HT1080 (cell line): ENCODE measurements at places on chromosomes 5 and 9. TPM values are rescaled to one million over a fixed set of nuclear protein-coding genes. Genes with fewer than 3 reads are reported as not detected.

DNA sequence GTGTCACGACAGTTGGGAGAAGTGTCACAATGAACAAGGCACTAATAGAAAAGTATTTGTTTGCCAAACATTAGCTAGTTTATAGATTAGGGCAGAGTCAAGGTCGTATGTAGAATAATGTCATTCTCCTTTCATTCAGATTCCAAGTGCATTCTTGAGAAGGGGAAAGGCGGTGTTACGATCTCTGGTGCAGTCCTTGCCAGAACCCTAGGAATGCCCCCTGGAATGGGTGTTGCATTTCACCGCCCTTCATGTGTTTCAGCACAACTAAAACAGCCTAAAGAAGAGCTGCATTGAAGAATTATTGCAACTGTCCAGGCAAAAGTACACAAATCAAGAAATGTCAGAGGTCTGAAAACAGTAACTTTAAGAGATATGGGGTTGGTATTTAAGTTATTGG lies 721.0 kb upstream of the WWC1 start:
- no peak for DNase-seq

KIF4B gene
- total RNA-seq = not detected in 2 replicates

GRCh38 chr9:110148384-110148783 lies 59.6 kb downstream of the C9orf152 start:
- DNase-seq = no peak

DNA sequence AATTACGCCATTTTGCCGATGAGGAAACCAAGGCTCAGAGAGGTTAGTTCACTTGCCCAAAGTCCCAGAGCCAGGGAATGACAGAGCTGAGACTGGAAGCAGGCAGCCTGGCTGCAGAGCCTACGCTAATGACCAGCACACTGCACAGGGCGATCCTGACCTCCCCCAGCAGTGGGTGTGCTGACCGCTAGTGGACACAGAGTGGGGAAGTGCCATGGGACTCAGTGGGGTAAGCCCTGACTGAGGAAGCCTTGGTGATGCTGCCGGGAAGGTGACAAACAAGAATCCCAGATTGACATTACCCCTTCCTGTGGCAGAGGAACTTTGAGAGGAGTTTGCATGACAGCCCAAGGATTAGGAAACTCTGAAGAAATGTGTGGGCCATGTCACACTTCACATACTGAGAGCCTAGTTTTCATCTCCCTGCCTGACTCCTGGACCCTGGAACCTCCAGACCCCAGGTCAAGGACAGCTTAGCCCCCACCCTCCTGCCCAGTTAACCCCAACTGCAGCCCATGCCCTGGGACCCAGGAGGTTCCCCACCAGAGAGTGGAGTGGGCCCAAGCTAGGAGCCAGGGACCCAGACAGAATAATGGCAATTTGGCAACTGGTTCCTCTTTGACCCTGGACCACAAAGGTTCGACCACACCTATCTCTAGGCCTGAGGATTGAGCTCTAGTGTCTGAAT lies 19.7 kb upstream of the CSF1R start:
- no peak for DNase-seq

GRCh38 chr5:21397693-21398092 lies 1409.7 kb upstream of the CDH18 start:
- no peak for DNase-seq

DNA sequence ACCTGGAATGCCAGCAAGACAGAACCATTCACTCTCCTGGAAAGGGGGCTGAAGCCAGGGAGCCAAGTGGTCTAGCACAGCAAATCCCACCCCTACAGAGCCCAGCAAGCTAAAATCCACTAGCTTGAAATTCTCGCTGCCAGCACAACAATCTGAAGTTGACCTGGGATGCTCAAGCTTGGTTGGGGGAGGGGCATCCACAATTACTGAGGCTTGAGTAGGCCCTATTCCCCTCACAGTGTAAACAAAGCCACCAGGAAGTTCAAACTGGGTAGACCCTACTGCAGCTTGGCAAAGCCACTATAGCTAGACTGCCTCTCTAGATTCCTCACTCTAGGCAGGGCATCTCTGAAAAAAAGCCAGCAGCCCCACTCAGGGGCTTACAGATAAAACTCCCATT lies 17.3 kb downstream of the RIGI start:
- DNase-seq = no peak

DNA sequence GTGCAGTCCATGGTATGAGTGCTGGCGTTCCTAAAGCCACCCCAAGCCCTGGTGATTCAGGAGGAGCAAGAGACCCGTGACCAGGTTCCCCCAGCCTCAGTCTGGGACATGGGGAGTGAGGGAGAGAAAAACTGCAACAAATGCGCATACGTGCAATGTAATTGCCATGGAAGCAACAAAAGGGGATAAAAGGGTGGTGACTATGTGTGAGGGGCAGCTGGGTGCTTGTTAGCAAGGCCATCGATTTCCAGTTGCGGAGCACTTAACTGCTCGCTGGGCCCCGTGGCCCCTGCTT lies 709 bp upstream of the SH3PXD2B start:
- DNase-seq = no peak

- DNase-seq = no peak
Observed at GRCh38 chr5:118439831-118440230, 548.5 kb downstream of the DTWD2 start.

ST8SIA4 gene
- not detected in 2 replicates for total RNA-seq

GRCh38 chr5:58759745-58760144 lies 176.9 kb downstream of the RAB3C start:
- no peak for DNase-seq

RNF208 gene
- 0.10 and 0.96 TPM in 2 replicates for total RNA-seq

GNA14 gene
- not detected in 2 replicates for total RNA-seq

OGN gene
- not detected in 2 replicates for total RNA-seq

GRCh38 chr9:125659954-125660353 lies 47.1 kb downstream of the MAPKAP1 start:
- peak; percentile 85 for DNase-seq

DNA sequence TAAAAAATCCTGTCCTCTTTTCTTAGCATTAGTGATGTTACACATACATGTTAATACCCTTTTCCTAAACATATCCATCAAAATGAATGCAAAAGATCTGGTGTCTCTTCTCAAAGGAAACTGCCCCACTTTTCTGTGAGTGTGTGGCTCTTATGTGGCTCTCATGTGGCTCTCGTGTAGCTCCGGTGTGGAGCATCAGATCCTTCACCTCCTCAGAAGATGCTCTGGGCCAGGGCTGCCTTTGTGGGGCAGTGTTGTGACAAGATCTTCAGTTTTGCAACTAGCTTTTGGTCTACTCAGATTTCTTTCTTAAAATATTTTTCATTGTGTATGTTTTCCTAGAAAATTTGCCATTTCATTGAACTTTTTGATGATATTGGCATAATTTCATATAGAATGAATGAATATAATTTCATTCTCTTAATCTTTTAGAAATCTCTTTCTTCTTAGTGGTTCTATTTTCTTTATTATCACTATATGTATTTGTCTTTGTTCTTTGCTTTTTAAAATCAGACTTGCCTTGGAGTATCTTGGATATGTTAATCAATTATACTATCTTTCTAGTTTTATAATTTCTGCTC lies 19.4 kb downstream of the GARNL3 start:
- DNase-seq = peak; percentile 30

DNA sequence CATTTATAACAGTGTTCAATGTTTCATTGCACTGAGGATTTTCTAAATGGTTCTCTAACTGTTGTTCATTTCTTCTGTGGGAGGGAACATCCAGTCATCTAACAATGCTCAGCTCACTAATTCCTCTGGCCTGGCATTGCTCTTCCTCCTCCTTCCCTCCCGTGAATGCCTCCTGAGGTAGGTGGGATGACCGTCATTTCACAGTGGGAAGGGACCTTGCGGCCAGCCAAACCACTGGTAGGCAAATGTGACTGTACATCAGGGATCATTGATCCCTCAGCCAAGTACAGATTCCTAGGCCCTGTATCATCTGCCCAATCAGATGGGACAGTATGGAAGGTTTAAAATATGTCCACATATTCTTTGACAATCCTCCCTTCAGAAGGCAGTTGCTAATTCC lies 23.7 kb upstream of the VDAC1 start:
- no peak for DNase-seq

GRCh38 chr5:395921-396530 lies 47.0 kb upstream of the EXOC3 start:
- no peak for DNase-seq

STXBP1 gene
- 9.6 and 10.4 TPM in 2 replicates for total RNA-seq

GRCh38 chr5:148177207-148177606 lies 8.9 kb downstream of the SPINK14 start:
- DNase-seq = no peak

DNA sequence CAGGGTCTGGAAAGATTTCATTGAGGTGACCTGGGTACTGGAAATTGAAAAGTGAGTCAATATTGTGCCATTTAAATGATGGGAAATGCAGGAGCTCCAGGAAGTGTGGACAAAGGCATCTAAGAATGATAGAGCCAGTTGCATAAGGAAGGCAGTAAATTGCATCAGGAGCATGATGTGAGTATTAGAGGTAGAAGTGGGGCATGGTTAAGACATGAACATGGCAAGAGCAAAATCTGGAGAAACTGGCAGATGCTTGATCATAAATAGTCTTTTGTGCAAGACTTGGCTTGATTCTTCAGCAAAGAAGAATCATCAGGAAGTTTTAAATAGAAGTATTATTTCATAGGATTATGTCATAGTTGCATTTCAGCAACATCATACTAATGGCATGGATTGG lies 157.4 kb upstream of the PUM3 start:
- DNase-seq = no peak

NR5A1 gene
- not detected in 2 replicates for total RNA-seq

DNA sequence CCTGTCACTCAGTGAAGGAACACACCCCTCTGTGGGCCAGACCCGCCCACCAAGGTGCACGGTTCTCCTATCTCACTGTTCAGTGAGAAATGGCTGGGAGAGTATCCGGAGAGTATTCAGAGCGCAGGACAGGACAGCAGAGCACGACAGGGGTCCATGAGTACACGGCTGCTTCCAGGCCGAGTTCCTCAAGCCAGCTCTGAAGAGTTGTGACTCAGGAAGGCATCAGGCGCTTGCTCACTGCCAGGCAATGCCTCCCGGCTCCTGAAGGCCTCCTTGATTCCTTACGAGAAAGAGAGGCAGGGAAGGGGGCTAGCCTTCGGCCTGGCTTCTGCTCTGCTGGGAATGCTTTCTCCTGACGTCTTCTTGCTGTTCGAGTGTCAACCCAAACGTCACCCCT lies 132.1 kb upstream of the PPP1R26 start:
- peak; percentile 39 for DNase-seq

GRCh38 chr9:73981405-73981804 lies 515.7 kb upstream of the RORB start:
- no peak for DNase-seq

GFRA3 gene
- total RNA-seq = not detected in 2 replicates

GRCh38 chr9:110208031-110208430 lies at the start of gene C9orf152:
C9orf152 (minus strand) TSS chr9:110208159; CDS start chr9:110207579, 580 bp downstream.
- DNase-seq = no peak

GPX3 gene
- total RNA-seq = 0.17 and 0.27 TPM in 2 replicates

DNA sequence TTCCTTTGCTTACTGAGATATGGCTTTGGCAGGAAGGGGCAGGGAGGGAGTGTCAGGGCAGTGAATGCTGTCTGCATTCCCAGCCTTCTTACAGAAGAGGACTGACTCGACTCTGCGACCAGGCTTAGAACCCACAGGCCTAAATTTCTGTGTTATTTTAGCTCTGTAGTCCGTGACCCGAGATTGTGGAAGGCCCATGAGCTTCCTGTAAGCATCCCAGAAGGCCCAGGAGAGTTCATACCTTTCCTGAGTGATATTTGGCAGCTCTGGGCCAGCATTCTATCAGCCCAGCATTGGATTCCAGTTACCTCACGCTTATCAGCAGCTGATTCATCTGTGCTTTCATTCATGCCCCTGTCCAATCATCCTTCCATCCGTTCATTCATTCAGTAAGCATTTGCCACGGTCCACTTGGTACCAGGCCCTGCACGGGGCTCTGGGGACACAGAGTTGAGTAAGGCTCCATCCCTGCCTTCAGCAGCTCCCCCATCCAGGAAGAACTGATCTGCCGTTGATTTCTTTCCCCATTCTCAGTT lies 28.2 kb upstream of the RPL26L1 start:
- peak; percentile 93 for DNase-seq

DNA sequence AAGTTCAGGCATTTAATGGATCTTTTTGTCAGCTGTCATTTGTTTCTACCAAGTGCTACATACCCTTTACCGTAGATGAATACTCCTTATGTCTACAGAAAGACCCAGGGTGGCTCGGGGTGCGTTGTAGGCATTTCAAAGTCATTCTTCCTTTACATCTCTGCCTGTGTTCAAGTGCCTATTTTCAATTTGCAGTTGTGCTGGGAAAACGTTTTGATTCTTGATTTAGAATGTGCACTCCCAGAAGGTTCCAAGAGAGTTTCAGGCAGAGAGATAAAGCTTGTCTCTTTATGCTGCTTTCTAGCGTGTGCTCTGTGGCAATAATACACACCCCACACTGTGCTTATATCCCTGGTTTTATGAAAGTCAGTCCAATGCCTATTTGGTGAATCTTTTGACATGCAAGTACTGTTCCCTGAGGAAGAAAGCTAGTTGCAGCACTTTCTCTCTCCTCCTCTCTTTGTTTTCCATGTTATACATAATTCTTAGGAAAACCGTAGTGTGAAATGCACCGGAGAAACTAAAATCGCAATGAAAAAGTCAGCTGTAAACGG lies 828.1 kb upstream of the ZNF608 start:
- no peak for DNase-seq

DNA sequence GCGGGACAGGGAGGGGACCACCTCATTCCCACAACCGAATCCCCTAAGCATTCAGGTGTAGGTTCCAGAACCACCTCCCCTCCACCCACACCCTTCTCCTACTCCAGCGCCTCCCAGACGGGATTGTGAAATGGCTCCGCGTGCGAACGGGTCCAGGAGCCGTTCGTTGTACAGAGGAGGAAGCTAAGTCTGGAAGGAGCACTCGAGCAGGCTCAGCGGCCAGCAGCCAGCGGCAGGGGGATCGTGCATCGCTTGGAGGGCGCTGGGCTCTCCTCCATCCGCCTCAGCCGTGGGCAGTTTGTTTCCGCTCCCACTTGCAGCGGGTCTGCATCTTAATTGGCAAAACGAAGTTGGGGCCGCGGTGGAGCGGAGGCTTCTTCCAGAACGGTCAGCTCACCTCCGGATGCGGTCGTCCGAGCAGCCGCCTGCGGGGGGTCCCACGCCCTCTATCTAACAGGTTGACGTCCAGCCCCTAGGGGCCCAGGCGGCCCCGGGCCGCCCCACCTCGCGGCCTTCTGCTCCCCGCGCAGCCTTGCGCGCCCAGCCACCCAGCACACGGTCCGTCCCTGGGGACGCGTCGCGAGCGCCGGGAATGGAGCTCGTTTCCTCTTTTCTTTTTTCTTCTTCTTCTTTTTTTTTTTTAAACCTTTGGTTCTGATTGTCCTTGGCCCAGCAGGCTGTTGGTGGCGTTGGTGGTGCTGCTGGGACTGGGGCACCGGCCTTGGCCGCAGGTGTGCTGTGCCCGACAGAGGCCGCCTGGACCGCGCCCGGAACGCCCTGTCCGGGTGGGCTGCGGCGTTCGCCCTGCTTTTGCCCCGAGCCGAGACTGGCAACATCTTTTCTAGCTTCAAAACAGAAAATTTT lies 3.9 kb upstream of the BARX1 start:
- DNase-seq = no peak

TMEM252 gene
- total RNA-seq = not detected in 2 replicates

EFCAB9 gene
- total RNA-seq = not detected in 2 replicates

DNA sequence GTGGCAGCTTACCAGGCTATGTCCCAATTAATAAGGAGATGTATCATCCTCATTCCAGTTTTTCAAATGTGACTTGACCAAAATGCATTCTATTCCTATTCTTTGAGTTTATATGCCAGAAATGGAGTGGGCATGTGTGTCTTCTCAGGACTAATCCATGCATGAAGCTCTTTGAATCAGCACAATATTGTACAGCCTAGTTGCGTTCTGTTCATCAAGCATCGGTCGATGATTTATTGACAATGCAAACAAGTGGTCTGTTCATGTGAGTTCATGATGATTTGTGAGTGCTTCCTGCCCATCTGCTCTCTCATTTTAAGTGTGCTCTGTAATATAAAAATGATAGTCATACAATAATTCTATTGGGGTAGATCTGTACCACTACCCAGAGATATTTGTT lies 48.3 kb downstream of the PALM2AKAP2 start:
- no peak for DNase-seq
